ENCODE measurements at places on chromosomes 16 and 17.

DNA sequence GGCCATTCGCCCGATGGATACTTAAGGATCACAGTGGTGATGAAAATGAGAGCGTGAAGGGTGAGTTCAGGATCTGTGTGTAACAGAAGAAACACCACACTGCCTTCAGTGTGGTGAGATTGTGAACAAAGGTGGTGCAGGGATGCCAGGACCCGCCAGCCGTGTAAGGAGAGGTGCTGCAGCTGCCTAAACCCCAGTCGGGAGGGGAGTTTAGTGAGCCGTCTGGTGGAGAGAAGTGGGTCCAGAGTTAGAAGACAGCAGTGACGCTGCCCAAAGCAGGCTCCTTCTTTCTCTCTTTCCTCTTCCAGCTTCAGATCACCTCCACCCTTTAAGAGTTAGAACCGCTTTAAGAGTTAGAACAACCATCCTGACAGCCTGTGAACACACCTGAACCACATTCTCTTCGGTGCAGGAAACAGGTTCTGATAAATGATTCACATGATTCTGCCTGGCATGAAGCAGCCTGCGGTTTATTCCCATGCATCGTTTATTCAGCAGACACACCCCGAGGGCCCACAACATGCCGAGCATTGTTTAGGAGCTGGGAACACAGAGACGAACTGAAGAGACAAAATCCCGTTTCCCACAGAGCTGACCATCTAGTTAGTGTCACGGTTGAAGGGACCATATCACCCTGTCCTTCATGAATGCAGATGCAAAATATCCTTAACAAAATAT lies 84.0 kb upstream of the DNAH17 start:
- DNase-seq, result no peak

DNA sequence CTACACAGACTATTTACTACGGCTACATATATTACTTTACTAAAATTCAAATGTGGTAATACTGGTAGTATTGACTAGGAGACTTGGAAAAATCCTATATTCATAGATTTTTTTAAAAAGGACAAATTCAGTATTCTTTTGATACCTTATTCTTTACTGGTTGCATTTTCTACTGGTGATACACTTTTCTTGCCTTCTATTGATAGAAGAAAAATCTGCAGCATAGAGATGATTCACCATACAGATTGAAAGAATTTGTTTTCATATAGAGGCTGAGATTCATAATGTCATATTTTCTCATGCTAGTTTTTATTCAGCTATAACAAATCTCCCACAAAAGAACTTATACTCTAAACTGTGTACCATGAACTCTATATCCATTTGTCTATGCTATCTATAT lies 195.4 kb upstream of the C17orf78 start:
- DNase-seq, result no peak

- DNase-seq, result no peak
Observed at GRCh38 chr16:54397190-54397835, 110.7 kb upstream of the IRX3 start.

DNA sequence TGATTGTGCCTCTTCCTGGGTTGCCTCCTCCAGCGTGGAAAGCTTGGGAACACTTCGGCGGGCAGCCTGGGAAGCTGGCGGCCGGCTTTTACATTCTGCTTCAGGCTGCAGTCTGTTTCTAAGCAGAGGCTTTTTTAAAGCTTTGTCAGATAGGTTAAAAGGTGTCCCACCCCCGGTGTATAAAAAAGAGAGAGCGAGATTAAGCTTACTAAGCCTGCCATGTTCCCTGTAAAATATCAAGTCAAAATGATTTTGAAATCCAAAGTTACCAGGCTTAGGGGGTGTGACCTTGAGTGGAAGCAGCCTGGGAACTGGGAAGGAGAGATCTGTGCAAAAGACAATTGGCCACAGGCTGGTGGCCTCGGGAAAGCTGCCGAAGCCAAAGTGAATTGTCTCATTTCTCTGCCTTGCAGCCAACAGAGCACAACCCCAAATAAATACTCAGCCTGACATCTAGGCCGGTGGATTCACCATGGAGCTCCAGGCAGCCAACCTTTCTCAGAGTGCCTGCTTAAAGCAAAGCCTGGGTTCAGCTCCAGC lies 254.5 kb downstream of the FTO start:
- no peak for DNase-seq

- DNase-seq, result no peak
Observed at GRCh38 chr16:49914657-49915056, 58.7 kb upstream of the ZNF423 start.

GRCh38 chr17:62704381-62704971 lies 77.0 kb downstream of the MRC2 start:
- no peak for DNase-seq

DNA sequence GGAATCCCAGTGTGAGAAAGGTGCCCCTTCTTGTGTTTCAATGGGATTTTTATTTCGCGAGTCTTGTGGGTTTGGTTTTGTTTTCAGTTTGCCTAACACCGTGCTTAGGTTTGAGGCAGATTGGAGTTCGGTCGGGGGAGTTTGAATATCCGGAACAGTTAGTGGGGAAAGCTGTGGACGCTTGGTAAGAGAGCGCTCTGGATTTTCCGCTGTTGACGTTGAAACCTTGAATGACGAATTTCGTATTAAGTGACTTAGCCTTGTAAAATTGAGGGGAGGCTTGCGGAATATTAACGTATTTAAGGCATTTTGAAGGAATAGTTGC lies 567 bp downstream of the UBB start:
- no peak for DNase-seq

- no peak for DNase-seq
Observed at GRCh38 chr17:55314061-55314783, 49.5 kb downstream of the HLF start.

- no peak for DNase-seq
Observed at GRCh38 chr17:74408262-74408661, 23.6 kb upstream of the GPRC5C start.

DNA sequence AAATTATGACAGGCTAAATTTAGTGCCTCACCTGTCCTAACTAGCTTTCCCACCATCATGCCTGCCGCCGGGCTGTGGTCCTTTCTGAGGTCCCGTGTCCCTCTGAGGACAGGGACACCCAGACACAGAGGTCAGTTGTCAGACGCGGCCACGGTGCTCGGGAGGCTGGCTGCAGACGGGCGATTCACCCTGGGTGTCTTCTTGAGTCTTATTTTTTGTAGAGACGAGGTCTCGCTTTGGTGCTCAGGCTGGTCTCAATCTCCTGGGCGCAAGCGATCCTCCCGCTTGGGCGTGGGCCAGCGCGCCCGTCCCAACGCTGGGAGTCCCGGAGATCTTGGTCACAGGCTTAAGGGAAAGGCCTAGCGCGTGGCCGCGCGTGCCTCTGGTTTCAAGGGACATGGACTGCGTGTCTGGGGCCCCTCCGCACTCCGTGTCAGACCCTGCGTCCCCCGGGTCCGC lies 797 bp upstream of the RAB11FIP3 start:
- peak; percentile 76 for DNase-seq

- no peak for DNase-seq
Observed at GRCh38 chr16:75322740-75323139, 71.3 kb upstream of the BCAR1 start.

DNA sequence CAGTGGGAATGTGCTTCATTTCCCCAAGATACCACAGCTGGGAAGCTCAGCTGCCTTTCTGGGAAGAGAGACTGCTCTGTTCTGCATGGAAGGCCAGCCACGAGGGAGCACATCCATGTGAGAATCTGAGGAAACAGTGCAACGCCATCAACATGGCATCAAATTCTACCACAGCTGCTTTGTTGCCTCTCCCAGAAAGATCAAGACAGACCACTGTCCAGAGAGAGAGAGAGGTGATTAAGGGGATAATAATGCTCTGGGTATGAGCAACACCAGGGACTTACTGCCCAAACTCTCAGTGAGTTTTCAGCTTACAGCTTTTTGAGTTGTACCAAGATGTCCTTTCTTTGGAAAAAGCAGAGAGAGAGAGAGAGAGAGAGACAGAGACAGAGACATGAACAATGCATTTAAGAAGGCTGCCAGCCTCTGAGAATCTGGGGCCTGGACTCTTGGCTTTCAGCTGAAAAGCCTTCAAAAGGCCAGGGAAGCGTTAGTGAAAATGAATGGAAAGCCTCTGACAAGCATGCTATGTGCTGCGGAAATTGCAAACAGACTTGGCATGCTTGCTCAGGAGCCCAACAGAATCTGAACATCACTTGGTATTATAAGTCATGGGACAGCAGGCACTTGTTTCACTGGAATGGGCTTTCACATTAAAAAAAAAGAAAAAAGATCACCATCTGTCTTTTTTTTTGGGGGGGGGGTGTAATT lies 223.1 kb downstream of the MAP2K6 start:
- DNase-seq, result no peak

GRCh38 chr17:66165537-66166123 lies 26.3 kb downstream of the CEP112 start:
- DNase-seq, result no peak

DNA sequence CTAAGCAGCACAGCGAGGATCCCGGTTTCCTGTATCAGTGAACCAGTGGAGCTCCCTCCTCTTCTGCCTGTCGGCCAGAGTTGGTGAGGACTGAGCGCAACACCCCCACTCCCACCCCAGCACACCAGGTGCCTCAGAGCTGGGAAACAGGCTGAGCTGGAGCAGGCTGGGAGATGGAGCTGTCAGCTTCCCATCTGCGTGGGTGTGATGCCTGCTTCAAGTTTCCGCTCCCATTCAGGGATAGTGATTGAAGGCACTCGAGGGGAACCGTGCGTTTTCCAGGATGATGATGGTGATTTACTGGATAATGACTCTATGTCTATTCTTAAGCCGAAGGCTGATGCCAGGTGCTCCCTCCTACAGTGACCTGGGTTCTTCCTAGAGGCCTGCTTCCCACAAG lies 144.5 kb downstream of the TMEM132E start:
- DNase-seq, result no peak

GRCh38 chr16:77890075-77890474 lies 101.7 kb downstream of the VAT1L start:
- DNase-seq, result no peak

- DNase-seq, result no peak
Observed at GRCh38 chr17:57257195-57257894, 1.0 kb downstream of the MSI2 start.

GRCh38 chr17:73492125-73492820 lies 152.0 kb downstream of the SDK2 start:
- no peak for DNase-seq

DNA sequence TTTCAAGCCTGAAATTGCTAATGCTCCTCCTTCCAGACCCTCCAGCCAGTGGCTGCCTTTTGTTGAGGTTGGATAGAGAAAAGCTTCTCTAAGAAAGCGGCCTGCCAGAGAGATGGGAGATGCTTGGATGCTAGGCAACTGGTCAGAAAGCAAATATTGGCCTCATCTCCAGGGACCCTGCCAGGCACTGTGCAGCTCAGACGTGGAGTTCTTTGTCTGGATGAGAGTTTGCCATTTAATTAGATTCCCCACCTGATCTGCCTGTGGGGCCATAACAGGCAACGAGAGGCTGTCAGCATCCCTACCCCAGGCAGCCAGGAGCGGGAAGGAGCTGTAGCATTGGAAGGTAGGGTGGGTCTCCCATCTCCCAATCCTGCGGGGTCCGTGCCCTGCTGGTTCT lies 52.7 kb downstream of the ASIC2 start:
- DNase-seq, result no peak

DNA sequence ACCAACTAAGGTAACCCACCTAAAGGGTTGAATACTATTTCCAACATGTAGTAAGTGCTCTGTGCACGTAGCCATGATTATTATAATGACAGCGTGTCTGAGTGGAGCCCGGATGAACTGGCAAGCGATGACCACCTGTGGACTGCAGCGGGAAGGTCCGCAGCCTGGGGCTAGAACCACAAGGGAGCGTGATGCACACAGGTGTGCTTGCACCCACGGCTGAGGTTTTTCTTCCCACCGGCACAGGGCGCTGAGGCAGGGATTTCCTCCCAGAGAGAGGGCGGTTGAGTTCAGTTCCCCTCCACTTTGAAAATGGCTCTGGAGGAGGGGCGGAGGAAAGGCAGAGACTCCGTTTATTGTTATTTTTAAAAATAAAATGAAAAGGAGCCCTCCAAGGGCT lies 221.7 kb upstream of the HSBP1 start:
- no peak for DNase-seq

DNA sequence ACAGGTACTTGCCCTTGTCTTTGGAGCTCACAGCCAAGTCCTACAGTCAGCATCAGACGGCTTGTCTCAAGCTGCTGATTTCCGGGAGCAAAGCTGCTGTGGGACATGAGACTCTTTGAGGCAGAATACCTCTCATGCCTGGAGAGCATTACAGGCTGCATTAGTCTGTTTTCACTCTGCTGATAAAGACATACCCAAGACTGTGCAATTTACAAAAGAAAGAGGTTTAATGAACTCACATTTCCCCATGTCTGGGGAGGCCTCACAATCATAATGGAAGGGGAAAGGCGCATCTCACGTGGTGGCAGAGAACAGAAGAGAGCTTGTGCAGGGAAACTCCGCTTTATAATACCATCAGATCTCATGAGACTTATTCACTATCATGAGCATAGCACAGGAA lies 661.2 kb downstream of the WWOX start:
- no peak for DNase-seq

- peak; percentile 93 for DNase-seq
Observed at GRCh38 chr16:15672514-15673167, 22.6 kb downstream of the NDE1 start.

GRCh38 chr16:81445966-81446906 lies 1.6 kb downstream of the CMIP start:
- no peak for DNase-seq

- DNase-seq, result no peak
Observed at GRCh38 chr16:13835387-13835786, 84.6 kb upstream of the ERCC4 start.

DNA sequence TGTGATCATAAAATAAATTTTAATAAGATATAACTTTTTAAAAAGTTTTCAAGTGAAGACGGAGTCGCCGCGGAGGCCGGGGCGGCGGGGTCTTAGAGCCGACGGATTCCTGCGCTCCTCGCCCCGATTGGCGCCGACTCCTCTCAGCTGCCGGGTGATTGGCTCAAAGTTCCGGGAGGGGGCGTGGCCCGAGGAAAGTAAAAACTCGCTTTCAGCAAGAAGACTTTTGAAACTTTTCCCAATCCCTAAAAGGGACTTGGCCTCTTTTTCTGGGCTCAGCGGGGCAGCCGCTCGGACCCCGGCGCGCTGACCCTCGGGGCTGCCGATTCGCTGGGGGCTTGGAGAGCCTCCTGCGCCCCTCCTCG lies at the start of gene FOXC2:
Gene FOXC2, plus strand, starts transcription at position 229 of the 365 bp plus-strand sequence. CDS start 507 bp downstream, outside the sequence.
- peak; percentile 96 for DNase-seq

DNA sequence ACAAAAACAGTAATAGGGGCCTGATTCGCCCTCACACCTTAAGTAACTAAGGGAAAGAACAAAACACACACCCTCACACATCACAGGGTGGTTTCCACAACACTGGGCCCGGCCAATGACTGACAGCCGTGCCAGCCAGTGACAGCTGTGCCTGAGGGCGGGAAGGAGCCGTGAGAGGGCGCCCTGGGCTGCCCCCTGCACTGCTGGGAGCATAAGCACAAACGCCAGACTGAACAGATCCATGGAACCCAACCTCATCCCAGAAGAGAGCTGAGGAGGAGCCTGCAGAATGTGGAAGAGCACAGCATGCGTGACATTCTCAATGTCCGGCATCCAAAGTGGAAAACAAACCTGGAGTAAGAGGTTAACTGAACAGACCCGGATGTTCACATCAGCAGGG lies 16.0 kb downstream of the CSNK1D start:
- DNase-seq, result no peak

- no peak for DNase-seq
Observed at GRCh38 chr17:21253646-21254441, 634 bp upstream of the NATD1 start.

All from coronary artery (tissue), 2 donors.